ENCODE measurements at places on chromosomes 1 and 21. TPM values are rescaled to one million over a fixed set of nuclear protein-coding genes. Genes with fewer than 3 reads are reported as not detected.

DNA sequence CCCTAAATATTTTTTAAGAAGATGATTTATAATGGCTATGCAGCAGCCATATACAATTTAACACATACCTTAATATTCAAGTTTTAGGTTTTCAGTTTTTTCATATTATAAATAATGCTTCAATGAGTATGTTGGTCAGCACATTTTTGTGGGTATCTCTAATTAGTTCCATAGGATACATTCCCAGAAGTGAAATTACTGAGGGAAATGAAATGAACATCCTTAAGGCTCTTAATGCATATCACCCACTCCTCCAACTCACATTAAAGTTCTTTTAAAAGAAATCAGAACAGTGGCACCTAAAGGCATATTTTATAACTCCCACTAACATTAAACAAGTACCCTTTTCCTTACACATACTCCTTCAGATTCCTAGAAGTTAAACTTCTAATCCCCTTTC is 56.1 kb downstream of the EYA3 start:
- ATAC-seq, result no peak

- no peak for ATAC-seq
Measured at GRCh38 chr1:45478121-45478814, 12.7 kb downstream of the TESK2 start.

- ATAC-seq, result no peak
Measured at GRCh38 chr1:218969006-218969405, 204.7 kb upstream of the LYPLAL1 start.

- ATAC-seq, result no peak
Measured at GRCh38 chr1:59553371-59553770, 256.5 kb downstream of the FGGY start.

SLFNL1 gene
- total RNA-seq, result 0.13 TPM

CHI3L1 gene
- not detected for total RNA-seq

All from activated T-helper 17 cell treated with anti-CD3 and anti-CD28 coated beads, Interleukin-2, amount 50 U/mL, for 72 hours (primary cell).